ENCODE measurements at places on chromosomes 5 and 9.

DNA sequence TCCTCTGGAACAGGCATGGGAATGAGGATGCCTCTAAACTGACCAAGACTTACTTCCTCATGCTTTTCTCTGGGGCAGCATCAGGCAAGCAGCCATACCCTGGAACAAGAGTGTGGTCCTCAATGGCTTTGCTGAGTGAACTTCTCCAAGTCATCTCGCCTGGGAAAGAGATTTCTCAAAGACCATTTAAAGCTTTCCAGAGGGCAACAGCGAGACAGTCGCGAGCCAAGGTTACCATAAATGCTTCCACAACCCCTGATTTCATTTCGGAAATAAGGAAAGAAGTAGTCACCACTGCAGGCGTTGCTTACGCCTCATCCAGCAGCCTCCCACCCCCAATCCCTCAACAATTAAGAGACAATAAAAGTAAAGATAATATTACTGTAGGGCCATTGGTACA is 1.1 kb upstream of the SNCAIP start:
- peaks cover 48% of the 10 kb centered on the region for H3K4me1 ChIP-seq
- H3K4me3 ChIP-seq = peak overlapping the region; percentile 84
- no peaks in the 10 kb centered on the region for H3K27me3 ChIP-seq
- peaks cover 7% of the 10 kb centered on the region for H3K36me3 ChIP-seq

GRCh38 chr5:174397206-174397605 is 327.2 kb upstream of the MSX2 start:
- H3K36me3 ChIP-seq = no peaks in the 10 kb centered on the region
- H3K27ac ChIP-seq = no peak overlapping the region
- H3K4me3 ChIP-seq = no peak overlapping the region
- H3K27me3 ChIP-seq = no peaks in the 10 kb centered on the region
- no peak for DNase-seq
- peaks cover 16% of the 10 kb centered on the region for H3K4me1 ChIP-seq

DNA sequence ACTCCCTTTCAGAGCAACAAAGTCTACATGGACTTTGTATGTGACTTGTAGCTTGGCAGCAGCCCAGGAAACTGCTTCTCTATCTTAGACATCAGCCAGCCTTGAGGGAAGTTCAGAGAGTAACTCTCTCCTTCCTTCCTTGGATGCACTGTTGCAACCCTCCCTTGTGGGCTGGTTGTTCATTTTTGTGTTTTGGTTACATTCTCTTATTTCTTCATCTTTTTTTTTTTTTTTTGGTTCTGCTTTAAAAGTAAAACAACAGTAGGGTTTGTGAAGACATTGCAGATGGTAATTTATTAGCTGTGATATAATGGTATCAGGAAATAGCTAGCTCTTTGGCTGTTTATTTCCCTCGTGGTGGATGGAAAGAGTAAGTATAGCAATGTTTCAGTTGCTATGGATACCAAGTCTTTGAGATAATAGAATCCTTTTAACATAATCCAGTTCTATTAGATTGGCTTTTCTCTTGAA is 97.9 kb upstream of the MAMDC2 start:
- no peak for DNase-seq
- peak overlapping the region; percentile 11 for H3K4me3 ChIP-seq
- peak overlapping the region; percentile 84 for H3K27ac ChIP-seq
- peaks cover 23% of the 10 kb centered on the region for H3K4me1 ChIP-seq

- H3K27me3 ChIP-seq = no peaks in the 10 kb centered on the region
- no peaks in the 10 kb centered on the region for H3K36me3 ChIP-seq
- no peak overlapping the region for H3K4me3 ChIP-seq
- DNase-seq = no peak
- no peak overlapping the region for H3K27ac ChIP-seq
Observed at GRCh38 chr5:105968981-105969380, 1701.8 kb downstream of the EFNA5 start.

GRCh38 chr5:50786073-50786472 is 119.6 kb downstream of the PARP8 start:
- no peak overlapping the region for H3K27ac ChIP-seq
- H3K36me3 ChIP-seq = peaks cover 21% of the 10 kb centered on the region
- H3K27me3 ChIP-seq = no peaks in the 10 kb centered on the region
- peaks cover 2% of the 10 kb centered on the region for H3K4me1 ChIP-seq
- no peak for DNase-seq

GRCh38 chr5:127645300-127645726 is 3.6 kb upstream of the CTXN3 start:
- H3K36me3 ChIP-seq = no peaks in the 10 kb centered on the region
- H3K4me1 ChIP-seq = peaks cover 8% of the 10 kb centered on the region
- no peak for DNase-seq
- no peak overlapping the region for H3K4me3 ChIP-seq

DNA sequence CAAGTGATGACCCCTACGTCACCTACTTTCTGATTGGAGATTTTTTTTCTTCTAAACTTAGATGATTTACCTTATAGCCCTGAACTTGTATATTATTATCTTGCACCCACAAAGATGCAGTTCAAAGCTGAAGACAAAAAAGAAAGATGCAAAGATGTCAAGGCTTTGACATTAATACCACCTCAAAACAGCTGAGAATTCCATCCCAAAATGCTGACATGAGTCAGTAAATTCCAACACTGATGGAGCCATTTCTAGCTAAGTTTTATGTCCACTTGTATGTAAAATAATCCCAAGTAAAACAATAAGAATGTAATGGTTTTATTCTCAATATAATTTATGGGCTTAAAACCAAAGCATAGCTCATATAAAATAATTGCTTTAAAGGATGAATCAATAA is 91.5 kb upstream of the CDH9 start:
- no peak overlapping the region for H3K27ac ChIP-seq
- DNase-seq = no peak
- H3K4me1 ChIP-seq = peaks cover 6% of the 10 kb centered on the region

- H3K4me3 ChIP-seq = no peak overlapping the region
- no peak for DNase-seq
- no peaks in the 10 kb centered on the region for H3K36me3 ChIP-seq
- no peak overlapping the region for H3K27ac ChIP-seq
- H3K4me1 ChIP-seq = peaks cover 12% of the 10 kb centered on the region
Observed at GRCh38 chr5:153520137-153520536, 29.7 kb downstream of the GRIA1 start.

- H3K27ac ChIP-seq = no peak overlapping the region
- no peak overlapping the region for H3K4me3 ChIP-seq
- no peaks in the 10 kb centered on the region for H3K36me3 ChIP-seq
- no peak for DNase-seq
Observed at GRCh38 chr5:99553211-99553810, 624.5 kb upstream of the CHD1 start.

GRCh38 chr9:117992006-117992405 is 287.8 kb downstream of the TLR4 start:
- DNase-seq = no peak
- H3K27me3 ChIP-seq = peaks cover 4% of the 10 kb centered on the region
- H3K4me1 ChIP-seq = no peaks in the 10 kb centered on the region

DNA sequence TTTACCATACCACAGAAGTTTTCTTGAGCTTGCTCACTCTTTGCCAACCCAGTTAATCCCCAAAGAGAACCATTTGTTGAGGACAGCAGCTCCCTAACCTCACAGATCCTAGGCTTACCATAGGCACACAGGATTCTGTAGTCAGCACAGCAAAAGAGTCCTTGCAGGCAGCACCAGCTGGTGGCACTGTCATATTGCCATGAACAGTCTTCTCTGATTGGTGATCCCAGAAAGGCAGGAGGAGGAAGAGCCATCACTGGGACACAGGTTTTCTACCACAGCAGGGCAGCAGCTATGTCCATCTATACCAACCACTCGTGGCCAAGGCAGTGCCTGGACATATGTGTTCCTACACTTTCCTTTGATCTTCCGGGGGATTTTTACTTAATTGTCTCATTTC is 297.1 kb upstream of the CD180 start:
- peaks cover 12% of the 10 kb centered on the region for H3K4me1 ChIP-seq
- no peak overlapping the region for H3K4me3 ChIP-seq
- DNase-seq = no peak
- H3K36me3 ChIP-seq = no peaks in the 10 kb centered on the region
- H3K27ac ChIP-seq = no peak overlapping the region

GRCh38 chr9:97431549-97432143 is 19.8 kb downstream of the TDRD7 start:
- H3K4me1 ChIP-seq = no peaks in the 10 kb centered on the region
- peaks cover 12% of the 10 kb centered on the region for H3K36me3 ChIP-seq
- no peak overlapping the region for H3K4me3 ChIP-seq
- no peaks in the 10 kb centered on the region for H3K27me3 ChIP-seq
- H3K27ac ChIP-seq = no peak overlapping the region
- no peak for DNase-seq

DNA sequence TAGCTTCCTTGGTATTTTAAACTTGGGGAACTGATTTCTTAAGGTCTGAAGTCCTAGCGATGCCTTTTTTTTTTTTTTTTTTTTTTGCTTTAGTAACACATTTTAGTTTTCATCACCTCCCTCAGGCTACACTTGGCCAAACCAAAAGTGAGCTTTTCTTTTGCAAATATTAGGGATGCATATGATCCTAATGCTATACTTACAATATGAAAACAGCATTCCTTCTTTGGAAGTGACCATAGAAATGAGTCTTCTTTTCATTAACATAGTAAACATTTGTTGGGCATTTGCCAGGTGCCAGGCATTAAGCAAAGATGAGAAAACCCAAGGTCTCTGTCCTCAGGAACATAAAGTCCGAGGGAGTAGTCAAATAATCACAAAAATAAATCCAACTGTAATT is 189.8 kb downstream of the ALDH1A1 start:
- H3K27ac ChIP-seq = no peak overlapping the region
- H3K4me1 ChIP-seq = no peaks in the 10 kb centered on the region
- no peak overlapping the region for H3K4me3 ChIP-seq
- no peak for DNase-seq

GRCh38 chr9:33120620-33121019 is 44.1 kb upstream of the SMU1 start:
- H3K27me3 ChIP-seq = no peaks in the 10 kb centered on the region
- peak overlapping the region; percentile 32 for H3K27ac ChIP-seq
- no peak overlapping the region for H3K4me3 ChIP-seq
- H3K4me1 ChIP-seq = peaks cover 11% of the 10 kb centered on the region
- DNase-seq = no peak

GRCh38 chr9:136901516-136902258 is 15.4 kb downstream of the TRAF2 start:
- no peak for DNase-seq
- H3K27me3 ChIP-seq = no peaks in the 10 kb centered on the region
- H3K36me3 ChIP-seq = peaks cover 16% of the 10 kb centered on the region
- no peak overlapping the region for H3K27ac ChIP-seq
- no peak overlapping the region for H3K4me3 ChIP-seq
- H3K4me1 ChIP-seq = no peaks in the 10 kb centered on the region

DNA sequence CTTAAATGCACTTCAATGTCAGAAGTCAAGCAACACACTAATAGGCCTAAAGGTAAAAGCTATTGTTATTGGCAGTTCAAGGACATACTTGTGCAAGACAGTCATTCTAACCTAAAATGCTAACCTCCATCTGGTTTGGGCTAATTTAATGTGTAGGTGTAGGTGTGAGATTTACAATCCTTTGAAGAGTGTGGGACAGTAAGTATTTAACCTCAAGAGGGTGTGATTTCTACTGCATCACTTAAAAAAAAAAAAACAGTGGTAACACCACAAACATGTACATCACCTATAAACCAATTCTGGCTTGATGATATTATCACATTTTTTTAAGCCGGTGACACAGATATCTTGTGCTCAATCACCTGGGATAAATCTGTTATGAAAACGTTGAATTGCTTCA is 127.5 kb upstream of the MEF2C start:
- no peaks in the 10 kb centered on the region for H3K36me3 ChIP-seq
- H3K27me3 ChIP-seq = no peaks in the 10 kb centered on the region
- H3K4me3 ChIP-seq = no peak overlapping the region

GRCh38 chr5:180067986-180068385 is 3.6 kb downstream of the RNF130 start:
- no peak for DNase-seq
- peaks cover 33% of the 10 kb centered on the region for H3K4me1 ChIP-seq
- H3K27me3 ChIP-seq = no peaks in the 10 kb centered on the region
- H3K4me3 ChIP-seq = peak overlapping the region; percentile 23
- H3K36me3 ChIP-seq = peaks cover 2% of the 10 kb centered on the region
- no peak overlapping the region for H3K27ac ChIP-seq

DNA sequence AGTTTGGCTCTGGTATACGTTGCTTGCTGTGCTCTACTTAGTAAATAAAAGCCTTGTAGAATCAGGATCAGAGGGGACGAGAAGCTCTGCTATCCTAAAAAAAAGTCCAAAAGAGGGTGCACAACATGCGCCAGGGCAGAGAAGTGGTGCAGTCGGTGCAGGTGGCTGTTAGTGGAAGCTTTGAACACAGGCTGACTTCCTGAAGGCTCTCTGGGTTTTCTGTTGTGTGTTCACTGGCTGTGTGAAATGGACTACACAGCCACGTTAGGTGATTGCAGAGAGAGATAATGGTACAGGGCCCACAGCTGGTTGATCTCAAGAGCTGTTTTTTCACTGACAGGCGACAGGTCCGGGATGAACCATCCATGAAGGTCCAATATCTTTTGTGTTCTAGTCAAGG is 167.4 kb downstream of the TMEM167A start:
- H3K36me3 ChIP-seq = no peaks in the 10 kb centered on the region
- H3K4me3 ChIP-seq = no peak overlapping the region
- peaks cover 30% of the 10 kb centered on the region for H3K4me1 ChIP-seq
- DNase-seq = no peak
- no peak overlapping the region for H3K27ac ChIP-seq

- H3K4me1 ChIP-seq = peaks cover 27% of the 10 kb centered on the region
- H3K27ac ChIP-seq = no peak overlapping the region
- no peak overlapping the region for H3K4me3 ChIP-seq
Observed at GRCh38 chr5:34626036-34626435, 30.1 kb upstream of the RAI14 start.

- peaks cover 28% of the 10 kb centered on the region for H3K36me3 ChIP-seq
- no peak overlapping the region for H3K27ac ChIP-seq
- H3K4me1 ChIP-seq = no peaks in the 10 kb centered on the region
- H3K27me3 ChIP-seq = no peaks in the 10 kb centered on the region
- DNase-seq = no peak
Observed at GRCh38 chr9:93267681-93268505, 84.0 kb downstream of the WNK2 start.

GRCh38 chr5:42676362-42676761 is 80.3 kb upstream of the CCDC152 start:
- H3K4me1 ChIP-seq = no peaks in the 10 kb centered on the region
- H3K4me3 ChIP-seq = no peak overlapping the region
- no peak for DNase-seq
- no peaks in the 10 kb centered on the region for H3K27me3 ChIP-seq

DNA sequence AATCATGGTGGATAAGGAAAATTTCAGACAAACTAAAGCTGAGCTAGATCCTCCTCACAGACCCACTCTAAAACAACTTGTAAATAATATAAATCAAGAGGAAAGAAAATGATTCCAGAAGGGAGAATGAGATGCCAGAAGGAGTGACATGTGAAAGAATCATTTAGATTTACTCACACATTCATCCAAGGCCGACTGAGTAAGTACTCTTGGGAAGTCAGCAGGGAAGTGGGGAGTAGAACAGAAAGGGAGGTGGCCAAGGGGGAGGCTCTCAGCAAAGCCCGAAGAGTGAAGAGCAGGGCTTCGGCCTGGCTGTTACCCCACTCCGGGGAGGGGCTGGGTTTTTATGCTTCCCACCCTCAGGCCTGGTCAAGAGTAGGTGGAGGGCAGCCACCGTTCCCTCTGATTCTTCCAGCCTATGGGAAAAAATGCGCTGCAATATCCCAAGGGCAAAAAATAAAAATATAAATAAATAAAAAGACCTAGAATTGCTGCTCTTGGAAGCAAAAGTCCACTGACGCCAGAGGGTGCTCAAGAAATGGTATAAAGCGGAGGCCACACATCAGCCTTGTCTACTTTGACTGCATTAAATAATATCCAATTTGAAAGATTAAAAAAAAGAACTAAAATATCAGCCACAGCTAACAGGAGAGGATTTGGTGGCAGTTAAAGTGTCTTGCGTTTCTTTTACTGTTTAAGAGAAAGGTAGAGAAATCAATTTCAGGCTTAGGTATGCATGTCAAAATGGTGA is 110.2 kb upstream of the COL5A1 start:
- no peak overlapping the region for H3K27ac ChIP-seq
- H3K4me3 ChIP-seq = no peak overlapping the region
- H3K4me1 ChIP-seq = peaks cover 4% of the 10 kb centered on the region

Data from mesothelial cell of epicardium (in vitro differentiated cells).